ENCODE measurements at places on chromosomes 1 and 21.

- no peak for DNase-seq
These were observed 454 bp downstream of the CORT start for GRCh38 chr1:10450156-10450814.

- no peak for DNase-seq
These were observed 104.7 kb downstream of the FGGY start for GRCh38 chr1:59401581-59401980.

DNA sequence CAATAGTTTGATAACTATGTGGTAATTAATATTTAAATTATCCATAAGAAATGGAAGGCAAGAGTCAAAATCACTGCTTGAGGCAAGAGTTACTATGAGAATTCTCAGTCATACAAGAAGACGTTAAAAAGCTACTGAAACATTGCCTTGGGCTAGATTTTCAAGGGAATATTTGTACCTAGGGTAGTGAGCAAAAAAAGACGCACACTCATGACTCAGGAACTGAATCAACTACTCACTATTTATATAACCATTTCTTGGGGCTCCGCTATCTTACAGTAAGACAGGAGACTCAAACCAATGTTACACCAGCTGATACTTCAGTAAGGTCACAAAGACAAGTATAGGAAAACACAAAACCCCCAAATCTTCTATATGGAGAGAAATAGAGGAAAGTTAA lies 151.5 kb upstream of the RNPC3 start:
- DNase-seq, result no peak

GRCh38 chr1:30109853-30110252 lies 613.5 kb downstream of the MATN1 start:
- DNase-seq, result no peak

DNA sequence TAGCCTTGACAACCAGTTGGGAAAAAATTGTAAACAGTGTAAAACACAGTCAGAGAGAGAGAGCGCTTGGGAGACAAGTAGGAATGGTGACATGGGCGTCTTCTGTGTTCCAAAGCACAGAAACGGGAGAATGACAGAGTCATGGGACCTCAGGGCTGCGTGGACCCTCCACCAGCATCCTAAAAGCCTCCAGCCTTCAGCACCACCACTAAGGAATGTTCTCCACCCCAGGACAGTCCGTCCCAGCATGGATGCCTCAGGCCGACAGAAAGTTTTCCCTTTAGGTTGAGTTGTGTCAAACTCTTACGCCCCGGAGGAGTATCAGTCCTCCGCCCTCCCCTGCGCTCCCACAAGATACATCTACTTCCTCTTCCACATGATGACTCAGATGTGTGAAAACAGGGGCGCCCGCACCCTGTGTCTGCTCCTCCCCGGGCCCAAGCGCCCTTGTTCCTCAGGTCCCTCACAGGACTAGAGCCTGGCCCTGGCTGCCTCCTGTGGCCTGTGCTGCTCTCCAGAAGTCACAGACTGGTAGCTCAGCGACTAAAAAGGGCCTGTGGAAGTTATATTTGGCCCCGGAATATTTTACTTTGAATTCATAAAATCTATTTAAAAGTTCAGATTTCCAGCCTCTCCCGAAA lies 63.9 kb upstream of the EFHD2 start:
- DNase-seq, result peak; percentile 12

Measured in T-helper 17 cell (primary cell).